ENCODE measurements at places on chromosomes 1 and 21.

DNA sequence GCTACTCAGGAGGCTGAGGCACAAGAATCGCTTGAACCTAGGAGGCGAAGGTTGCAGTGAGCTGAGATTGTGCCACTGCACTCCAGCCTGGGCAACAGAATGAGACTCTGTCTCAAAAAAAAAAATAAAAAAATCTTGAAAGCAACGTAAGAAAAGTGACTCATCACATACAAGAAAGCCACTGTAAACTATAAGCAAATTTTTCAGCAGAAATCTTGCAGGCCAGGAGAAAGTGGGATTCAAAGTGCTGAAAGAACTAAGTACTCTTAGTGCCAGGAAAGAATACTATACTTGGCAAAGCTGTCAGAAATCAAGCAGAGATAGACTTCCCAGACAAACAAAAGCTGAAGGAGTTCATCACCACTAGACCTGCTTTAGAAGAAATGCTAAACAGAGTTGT lies 4.4 kb upstream of the HMGN1 start:
- DNase-seq, result no peak

DNA sequence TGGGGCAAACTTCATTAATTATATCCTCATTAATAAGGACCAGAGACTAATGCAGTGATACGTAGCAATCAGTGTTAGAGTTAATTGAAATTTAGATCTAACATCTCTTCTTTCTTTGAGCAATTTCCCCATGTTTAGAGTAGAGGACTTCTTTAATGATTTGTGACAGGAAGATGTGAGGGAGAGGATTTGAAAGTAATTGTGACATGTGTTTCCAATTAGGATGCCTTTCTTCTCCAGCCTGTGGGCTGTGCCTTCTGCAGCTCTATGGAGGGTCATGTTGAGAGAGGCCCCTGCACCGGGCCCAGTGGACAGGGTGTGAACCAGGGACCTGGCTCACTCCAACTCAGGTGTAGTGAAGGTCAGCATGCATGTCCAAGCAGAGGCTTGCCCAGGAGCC lies 103.0 kb downstream of the GREM2 start:
- no peak for DNase-seq

- DNase-seq, result no peak
Observed at GRCh38 chr1:33001282-33001681, 35.4 kb downstream of the AK2 start.

DNA sequence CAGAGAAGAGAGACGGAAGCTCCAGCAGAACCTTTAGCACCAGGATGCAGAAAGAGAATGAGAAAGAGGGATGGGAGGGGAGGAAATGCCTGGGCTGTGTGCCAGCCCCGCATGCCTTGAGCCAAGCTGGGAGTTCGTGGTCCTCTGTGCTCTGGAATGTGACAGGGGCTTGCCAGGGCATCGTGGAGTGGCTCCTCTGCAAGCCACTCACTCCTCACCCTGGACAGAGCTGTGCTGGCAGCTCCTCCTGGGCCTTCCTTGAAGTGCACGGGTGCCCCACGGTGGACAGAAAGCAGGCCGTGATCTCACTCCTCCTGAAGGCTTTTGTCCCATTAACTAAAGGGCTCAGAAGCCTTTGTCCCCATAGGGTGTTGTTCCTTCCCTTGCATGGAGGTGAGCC lies 34.8 kb upstream of the PRELP start:
- no peak for DNase-seq

GRCh38 chr1:234490793-234491479 lies 12.0 kb upstream of the TARBP1 start:
- no peak for DNase-seq

- DNase-seq, result no peak
Observed at GRCh38 chr1:68495968-68496679, 758 bp downstream of the DEPDC1 start.

DNA sequence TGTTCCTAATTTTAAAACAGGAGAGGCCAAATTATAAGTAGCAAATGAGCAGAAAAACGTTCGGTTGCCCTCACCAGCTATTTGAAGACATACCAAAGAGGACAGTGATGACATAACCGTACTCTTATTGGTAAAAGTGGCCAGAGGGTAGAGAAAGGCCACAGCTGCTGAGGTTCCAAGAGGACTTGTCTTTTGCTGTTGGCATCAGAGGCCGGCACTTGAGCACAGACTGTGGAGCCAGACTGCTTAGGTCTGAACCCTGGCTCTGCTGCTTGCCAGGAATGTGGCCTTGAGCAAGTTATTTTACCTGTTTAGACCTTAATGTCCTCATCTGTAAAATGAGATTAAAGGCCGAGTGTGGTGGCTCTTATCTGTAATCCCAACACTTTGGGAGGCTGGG lies 14.9 kb downstream of the ETV3L start:
- no peak for DNase-seq

GRCh38 chr1:1069056-1069710 lies 4.9 kb downstream of the RNF223 start:
- peak; percentile 58 for DNase-seq

GRCh38 chr1:82646888-82647287 lies 846.2 kb downstream of the ADGRL2 start:
- DNase-seq, result no peak

DNA sequence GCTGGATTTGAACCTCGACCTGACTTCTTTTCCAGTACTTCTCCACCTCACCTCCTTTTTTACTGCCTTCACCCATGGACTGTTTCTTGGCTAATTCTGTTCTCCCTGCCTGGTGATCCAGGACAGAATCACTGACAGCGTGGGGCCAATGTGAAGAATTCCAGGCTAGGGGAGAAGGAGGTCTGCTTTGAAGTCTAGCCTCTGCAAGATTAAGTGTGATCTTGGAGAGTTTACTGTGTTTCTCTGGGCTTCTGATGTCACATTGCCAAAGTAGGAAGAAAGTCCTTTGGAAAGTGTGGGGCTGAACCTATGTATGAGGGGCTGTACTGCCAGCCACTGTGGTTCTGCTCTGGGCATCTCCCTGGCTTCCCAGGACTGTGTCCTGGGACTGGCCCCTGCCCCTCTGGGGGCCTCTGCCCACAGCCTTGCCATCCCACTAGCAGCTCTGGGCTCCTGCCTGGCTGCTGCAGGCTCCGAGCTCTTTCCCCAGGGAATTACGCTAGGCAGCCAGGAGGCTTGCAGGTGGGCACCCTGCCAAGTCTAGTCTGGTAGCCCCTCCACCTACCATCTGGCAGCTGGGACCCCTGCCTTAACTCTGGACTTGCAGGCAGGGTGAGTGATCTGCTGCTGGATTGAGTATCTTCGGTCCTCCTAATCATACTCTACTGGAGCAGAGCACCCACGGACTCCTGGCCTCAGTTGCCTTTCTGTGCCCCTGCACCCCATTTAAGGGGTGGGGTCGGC lies 52.2 kb downstream of the YARS1 start:
- no peak for DNase-seq

GRCh38 chr1:62613325-62613727 lies 16.0 kb downstream of the ANGPTL3 start:
- no peak for DNase-seq

DNA sequence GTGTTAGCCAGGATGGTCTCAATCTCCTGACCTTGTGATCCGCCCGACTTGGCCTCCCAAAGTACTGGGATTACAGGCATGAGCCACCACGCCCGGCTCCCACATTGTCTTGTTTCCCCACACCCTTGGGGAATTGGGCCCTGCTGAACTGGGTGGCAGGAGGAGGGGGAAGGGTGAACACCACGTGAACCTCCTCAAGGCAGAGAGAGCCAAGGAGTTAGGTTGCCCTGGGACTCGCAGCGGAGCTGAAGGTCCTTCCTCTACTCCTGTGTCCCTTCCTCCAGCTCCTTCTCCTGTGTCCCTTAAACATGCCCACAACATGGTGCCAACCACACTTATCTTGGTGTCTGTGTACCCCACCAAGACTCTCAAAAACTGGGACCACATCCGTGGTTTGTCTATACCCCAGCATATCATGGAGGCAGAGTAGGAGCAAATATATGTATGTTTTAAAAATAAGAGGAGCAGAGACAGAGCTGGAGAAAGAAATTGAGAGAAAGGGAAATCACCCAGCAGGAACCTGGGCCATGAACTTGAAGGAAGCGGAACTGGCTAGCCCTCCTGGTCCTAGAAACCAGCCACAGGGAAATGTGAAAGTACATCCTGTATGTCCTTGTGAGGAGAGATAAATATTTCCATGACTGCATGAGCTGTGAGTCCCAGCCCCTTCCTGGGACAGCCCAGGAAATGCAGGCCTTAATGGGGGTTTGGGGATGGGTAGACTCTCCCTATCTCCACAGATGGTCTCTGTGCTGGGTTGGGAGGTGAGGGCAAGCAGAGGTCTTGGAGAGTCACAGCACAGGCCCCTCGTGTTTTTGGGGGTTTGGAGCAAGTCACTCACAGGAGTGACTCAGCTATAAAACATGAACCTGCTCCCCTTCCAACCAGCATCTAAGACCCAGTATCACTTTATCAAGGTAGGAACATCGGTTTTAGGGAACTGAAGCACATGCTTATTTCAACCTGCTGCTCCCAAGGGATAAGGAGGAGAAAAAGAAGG lies 9.4 kb upstream of the TAL1 start:
- DNase-seq, result no peak

- no peak for DNase-seq
Observed at GRCh38 chr1:41623736-41624135, 139.3 kb upstream of the EDN2 start.

- no peak for DNase-seq
Observed at GRCh38 chr1:23100074-23100748, 68.4 kb downstream of the LUZP1 start.

- DNase-seq, result no peak
Observed at GRCh38 chr1:119204961-119205357, 64.5 kb upstream of the WARS2 start.

DNA sequence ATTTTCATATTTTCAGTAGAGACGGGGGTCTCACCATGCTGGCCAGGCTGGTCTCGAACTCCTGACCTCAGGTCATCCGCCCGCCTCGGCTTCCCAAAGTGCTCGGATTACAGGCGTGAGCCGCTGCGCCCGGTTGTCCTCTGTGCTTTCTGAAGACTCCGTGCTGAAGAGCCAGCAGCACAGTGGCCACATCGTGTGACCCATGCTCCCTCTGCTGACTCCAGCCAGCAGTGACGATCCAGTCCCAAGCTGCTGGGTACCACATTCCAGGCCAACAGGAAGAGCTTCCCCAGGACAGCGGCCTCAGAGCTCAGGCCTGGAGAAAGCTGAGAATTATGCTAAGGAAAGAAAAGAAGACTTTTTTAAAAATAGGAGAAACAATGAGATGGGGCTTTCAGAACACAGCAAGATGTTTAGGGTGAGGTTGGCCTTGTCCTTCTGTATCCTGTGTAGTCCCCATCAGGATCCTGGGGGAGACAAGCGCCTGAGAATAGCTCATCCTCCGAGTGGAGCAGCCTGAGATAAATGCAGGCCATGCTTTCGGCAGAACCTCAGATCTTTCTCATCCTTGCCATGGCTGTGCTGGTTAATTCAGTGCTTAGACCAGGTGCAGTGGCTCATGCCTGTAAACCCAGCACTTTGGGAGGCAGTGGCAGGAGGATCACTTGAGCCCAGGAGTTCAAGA lies 207.1 kb downstream of the SLC35F3 start:
- no peak for DNase-seq

DNA sequence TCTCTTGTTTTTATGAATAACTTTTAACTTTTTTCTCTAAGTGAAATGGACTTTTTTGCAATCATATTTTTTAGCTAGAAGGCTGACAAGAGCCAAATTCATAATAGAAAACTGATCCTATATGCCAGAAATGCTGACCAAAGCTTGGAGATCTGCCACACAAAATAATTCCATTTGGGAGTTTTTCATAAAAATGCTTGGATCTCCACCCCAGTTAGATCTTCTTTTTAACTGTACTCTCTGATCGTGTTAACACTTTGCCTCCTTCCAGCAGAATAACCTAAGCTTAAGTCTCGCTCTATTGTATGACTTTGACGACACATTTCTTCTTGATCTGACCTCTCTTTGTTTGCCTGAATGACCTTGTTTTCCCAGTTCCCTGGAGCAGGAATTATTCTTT lies 16.8 kb downstream of the FLG2 start:
- no peak for DNase-seq

DNA sequence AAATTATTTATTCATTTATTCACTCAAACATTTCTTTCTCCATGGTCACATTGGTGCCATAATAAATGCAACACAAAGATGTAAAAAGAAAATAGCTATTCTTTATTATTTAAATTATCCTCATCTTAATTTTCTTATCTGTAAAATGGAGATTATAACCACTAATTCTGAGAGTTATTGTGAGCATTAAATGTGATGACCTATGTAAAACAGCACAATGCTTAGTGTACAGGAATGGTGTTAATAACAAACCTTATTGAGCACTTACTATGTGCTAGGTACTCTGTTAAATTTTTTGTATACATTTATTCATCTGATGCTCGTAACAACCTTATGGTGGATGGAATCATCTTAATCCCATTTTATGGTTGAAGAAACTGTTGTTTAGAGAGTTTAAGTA lies 84.6 kb downstream of the NTMT2 start:
- DNase-seq, result no peak

DNA sequence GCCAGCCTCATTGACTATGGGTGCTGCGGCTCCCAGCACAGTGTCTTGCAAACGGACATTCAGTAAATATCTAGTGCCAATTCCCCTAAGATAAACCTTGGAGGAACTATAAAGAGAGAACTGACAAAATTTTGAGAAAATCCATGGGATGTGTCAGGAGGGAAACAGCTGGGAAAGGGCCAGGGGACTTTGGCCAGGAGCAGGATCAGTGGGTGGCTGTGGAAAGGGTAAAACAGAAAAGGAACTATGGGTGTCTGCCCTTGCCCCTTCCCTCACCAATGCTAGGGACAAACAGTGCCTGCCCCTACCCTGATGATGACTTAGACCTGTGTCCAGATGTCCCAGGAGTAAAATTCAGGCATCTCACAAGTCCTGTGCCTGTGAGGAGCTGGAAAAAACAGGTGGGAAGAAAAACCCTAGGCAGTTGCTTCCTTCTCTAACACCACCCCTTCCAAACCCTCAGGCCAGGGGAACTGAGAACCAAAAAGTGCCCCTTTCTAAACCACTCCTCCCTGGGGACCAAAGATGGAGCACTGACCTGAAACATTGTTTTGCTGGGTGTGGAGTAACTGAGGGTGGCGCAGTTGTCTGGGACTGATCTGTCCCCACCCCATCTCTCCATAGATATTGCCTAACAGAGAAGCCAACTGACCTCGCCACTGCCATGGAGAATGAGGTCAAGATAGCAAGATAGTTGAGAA lies 22.1 kb upstream of the IFNAR2 start:
- no peak for DNase-seq

DNA sequence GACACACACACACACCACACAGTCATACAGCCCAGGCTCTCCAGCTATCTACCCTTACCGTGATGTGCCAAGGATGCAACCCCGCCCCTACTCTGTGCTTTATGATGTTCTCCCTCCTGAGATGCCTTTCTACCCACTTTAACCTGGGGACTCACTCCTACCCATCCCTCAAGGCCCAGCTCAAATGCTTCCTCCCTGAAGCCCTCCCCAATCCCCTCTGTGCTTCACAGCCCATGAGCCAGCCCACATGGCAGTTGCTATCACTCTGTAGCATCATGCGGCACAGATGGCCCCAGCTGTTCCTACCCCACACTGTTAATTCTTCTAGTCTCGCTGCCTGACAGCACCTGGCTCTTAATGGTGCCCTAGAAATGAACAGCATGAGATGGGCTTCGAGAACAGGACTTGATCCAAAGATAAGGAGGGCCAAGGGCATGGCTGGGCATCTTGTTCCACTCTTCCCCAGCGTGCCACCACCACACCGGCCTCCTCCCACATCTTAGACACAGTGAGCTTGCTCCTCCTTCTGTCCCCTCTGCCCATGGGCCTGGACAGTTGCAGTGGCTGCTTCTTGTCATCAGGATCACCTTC lies 109.8 kb downstream of the GLIS1 start:
- no peak for DNase-seq

- no peak for DNase-seq
Observed at GRCh38 chr1:99677416-99677815, 31.5 kb downstream of the PALMD start.

Data from NCI-H1048 (cell line).